ENCODE measurements at places on chromosomes 3 and 15. TPM values are rescaled to one million over a fixed set of nuclear protein-coding genes. Genes with fewer than 3 reads are reported as not detected.
A peak's percentile ranks its signal among the peaks of the same experiment; 100 is the strongest.

- DNase-seq, result no peak
Observed at GRCh38 chr3:178059836-178060235, 476.4 kb upstream of the KCNMB2 start.

DNA sequence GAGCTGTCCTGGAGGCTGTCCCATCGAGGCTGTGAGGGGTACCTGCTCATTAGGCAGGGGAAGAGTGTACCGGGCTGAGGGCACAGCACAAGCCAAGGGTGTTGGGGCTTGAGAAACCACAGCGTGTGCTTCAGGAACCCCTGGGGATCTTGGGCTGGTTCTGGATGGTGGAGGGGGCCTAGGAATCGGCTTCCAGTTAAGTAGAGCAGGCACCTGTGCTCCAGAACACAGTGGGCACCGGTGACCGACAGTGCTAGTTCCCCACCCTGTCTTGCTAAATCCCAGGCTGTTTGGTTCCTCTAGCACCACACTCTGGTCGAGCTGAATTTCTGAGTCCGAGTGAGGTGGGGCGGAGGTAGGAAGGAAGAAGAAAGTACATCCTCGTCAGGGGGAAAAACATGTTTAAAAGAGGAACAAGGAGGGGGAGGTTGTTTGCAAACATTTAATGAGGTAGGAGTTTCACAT, 29.1 kb downstream of the SLC6A6 start:
- peak; percentile 71 for DNase-seq

- no peak for DNase-seq
Observed at GRCh38 chr3:59609657-59610348, 560.0 kb upstream of the CFAP20DC start.

DNA sequence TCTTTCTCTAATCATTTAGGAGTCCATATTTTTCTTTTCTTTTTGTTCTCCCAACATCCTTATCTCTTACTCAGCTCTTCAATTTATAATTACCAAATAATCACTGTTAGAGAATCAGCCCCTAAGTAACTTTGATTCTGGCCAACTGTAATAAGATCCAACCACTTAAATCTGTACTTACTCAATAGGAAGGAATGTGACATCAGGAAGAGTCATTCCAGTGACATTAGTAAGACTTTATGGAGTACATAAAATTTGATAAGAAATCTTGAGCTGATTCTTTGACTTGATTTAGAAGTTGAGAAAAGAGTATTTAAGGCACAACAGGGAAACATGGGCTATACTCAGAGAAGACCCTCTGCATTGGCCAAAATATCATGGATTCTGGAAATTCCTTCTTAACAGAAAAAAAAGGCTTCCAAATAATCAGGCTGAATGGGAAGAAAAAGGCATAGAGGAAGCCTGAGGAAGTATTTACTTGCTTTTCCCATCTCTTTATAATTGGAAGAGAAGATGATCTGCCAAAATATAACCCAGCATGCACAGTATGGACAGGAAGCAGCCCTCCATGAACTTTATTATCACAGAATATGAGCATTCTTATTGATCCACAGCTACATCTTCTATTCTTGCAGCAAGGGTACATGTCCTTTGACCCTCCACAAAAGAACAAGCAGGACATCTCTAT, 289.7 kb upstream of the TPRG1 start:
- no peak for DNase-seq

Gene NOX5
- 0.05 TPM for total RNA-seq

DNA sequence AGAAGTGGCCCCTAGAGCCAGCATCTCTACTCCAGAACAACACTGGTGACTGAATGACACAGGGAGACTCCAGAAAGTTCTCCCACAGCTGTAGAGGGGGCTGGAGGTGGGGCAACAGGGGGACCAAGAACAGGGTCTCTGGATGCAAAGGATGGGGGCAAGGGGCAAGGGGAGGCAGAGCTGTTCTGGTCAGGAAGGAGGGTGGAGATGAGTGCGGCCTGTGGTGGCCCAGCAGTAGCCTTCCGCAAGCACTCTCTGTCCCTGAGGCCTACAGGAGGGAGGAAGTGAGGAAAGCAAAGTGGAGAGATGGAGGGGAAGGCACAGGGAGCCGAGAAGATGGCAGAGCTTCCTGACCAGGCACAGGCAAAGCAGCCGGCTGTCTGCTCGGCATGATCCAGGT, 56.5 kb downstream of the HOMER2 start:
- DNase-seq, result no peak

Measured in endodermal cell (in vitro differentiated cells).